ENCODE measurements at places on chromosomes 13 and 19.

- peak; percentile 72 for DNase-seq
These were observed 1.2 kb downstream of the PPM1N start for GRCh38 chr19:45499196-45500180.

DNA sequence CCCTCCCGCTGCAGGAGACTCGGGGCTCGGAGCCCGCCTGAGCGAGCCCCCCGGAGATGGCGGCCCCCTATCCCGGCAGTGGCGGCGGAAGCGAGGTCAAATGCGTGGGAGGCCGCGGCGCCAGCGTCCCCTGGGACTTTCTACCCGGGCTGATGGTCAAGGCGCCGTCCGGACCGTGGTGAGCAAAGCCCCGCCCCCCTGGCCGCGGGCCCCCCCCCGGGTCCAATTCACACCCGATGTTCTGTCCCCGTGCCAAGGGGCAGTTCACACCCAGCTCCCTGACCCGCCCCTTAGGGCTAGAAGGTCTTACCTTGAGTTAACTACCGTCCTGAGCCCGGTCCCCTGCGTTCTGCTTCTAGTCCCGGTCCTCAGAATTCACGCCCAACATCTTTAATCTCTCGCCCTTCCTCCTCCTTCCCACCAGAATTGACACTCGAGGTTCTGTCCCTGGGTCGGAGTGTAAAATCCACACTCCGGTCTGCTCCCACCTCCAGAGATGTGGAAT, 1.4 kb downstream of the NPAS1 start:
- no peak for DNase-seq

GRCh38 chr13:34207872-34208271, 389.9 kb downstream of the RFC3 start:
- no peak for DNase-seq

GRCh38 chr13:74966275-74966674, 515.7 kb downstream of the TBC1D4 start:
- DNase-seq: no peak
